Activated T-cell treated with anti-CD3 and anti-CD28 coated beads, Interleukin-2, amount 50 U/mL, for 1 hour (primary cell): ENCODE measurements at places on chromosomes 6 and 20.

GRCh38 chr6:12538881-12539357 lies 177.6 kb upstream of the PHACTR1 start:
- DNase-seq, result no peak

DNA sequence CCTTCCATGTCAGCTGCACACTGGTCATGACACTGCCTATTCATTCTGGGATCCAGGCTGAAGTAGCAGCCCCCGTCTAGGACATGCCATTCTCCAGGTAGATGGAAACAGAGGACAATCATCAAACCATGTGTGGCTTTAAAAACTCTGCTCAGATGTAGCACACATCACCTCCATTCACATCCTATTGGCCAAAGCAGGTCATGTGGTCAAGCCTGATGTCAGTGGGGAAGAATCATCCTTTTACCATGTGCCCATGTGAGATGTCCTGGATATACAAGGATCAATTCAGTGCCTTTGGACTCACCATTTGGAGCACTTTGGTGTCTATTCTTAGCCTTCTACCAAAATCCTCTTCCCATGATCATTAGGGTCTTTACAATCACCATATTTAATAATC lies 99.5 kb downstream of the CDC5L start:
- DNase-seq, result no peak

- no peak for DNase-seq
Observed at GRCh38 chr6:116019428-116019827, 41.3 kb downstream of the FRK start.

DNA sequence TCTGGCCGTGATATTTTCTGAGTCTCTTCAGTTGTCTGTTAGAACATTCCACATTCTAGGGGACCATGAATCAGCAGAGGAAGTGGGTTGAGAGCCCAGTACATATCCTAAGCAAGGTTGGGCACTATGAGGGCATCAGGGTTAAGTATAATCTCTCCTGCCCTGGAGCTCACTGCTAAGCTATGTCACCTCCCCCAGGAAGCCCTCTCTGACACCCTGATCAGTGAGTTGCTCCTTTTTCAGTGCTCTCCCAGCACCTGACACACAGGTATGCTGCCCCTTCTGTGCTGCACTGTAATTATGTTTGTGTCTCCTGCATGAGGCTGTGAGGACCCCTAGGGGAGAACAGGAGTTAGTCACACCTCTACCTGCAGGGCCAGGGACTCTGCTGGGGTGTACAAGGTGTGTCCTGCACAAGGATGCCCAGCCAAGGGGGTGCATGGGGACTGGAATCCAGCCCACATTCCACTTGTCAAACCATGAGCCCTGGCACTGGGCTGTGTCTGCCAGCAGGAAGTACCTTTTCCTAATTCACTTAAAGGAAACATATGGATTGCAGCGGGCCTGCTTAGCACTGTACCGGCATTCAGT lies 3.9 kb downstream of the RAB44 start:
- DNase-seq, result no peak

DNA sequence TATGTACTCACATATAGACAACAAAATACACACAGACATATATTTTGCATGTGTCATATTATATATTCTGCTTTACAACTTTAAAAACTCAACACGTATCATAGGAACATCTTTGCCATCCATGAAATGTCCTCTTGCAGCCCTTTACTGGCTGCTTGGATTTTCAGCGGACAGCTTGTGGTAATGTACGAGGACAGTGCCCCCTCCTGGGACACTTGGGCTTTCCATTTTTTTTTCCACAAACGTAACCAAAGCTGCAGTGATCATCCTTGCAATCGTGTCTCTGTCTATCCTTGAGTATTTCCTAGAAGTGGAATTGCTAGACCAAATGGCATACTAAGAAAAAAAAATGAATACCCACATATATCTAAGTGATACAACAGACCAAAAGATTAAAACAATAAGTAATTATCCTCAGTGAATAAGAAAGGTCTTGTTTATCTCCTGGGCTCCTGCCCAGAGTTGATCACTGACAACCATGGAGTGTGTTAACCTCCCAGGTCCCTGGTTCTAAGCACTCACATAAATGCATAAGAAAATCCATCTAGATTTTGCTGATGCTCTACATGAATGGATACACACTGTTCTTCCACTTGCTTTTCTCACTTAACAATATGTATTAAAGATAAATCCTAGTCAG lies 18.1 kb downstream of the BPI start:
- DNase-seq, result no peak

GRCh38 chr6:142884214-142885035 lies 60.6 kb downstream of the HIVEP2 start:
- no peak for DNase-seq

DNA sequence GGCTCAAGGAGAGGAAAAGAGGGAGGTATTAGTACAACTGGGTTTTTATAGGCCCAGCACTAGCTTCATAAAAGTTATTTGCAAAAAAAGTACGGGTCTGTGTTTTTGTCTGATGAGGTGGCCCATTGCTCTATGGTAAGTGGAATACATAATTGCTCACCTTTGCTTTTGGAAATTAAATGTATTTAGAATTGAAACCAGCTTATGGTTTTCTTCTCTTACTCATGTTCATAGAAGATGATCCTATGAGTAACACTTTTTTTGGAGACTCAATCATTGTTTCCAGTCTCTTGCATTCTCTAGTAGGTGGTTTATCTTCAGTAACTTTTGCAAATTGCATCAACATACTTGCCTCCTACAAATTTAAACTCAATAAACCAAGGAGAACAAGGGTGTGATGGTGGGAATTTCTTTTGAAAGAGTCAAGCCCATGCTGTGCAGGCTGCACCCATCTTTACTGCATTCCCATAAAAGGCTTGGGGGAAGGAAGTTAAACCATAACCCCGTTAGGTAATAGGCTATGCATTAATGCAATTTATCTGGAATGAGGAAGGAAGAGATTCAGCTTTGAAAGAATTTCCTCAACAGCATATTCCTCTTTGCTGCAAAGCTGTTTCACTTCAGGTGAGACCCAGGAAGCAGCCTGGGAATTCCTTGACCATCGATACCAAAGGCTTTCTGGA lies 48.5 kb upstream of the EDN1 start:
- DNase-seq, result no peak
